ENCODE measurements at places on chromosomes 4 and X. TPM values are rescaled to one million over a fixed set of nuclear protein-coding genes. Genes with fewer than 3 reads are reported as not detected.

The IL13RA2 gene
- not detected for total RNA-seq

The LRP2BP gene
- 1.4 TPM for total RNA-seq

The GAGE12H gene
- not detected for total RNA-seq

The P2RY10 gene
- not detected for total RNA-seq

DNA sequence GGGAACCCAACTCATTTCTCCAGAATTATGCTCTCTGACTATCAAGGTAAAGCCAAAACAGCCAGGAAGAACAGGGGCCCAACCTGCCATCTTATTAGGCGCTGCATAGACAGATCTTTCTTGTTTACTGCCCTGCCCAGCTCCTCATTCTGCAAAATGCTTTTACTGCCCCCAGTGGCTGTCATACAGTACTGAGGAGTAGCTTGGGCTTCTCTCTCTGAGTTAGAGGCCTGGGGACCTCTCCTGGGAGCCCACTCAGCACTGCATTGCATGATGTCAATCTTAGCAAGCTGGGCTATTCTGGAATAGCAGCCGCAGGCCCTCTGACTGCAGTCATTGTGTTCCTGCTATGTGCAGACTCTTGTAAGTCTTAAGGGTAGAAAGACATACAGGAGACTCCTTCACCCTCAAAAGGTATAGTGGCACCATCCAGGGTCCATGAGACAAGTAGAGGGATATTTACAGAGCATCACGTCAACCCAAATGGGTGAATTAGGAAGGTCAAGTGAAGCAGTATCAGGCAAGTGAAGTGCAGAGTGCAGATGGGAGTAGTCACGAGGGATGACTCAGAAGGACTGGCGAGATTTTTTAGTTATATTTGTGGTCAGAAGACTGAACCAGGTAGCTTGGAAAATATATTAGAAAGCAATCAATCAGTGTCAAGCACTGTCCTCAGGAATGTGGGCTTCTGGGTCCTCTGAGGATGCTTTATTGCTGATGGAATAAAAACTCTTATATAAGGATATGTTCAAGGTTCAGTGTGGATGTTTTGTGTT, 294.1 kb upstream of the SFRP2 start:
- no peaks in the 10 kb centered on the region for H3K27me3 ChIP-seq
- H3K27ac ChIP-seq = no peak overlapping the region
- H3K4me1 ChIP-seq = no peaks in the 10 kb centered on the region
- no peak for DNase-seq
- H3K36me3 ChIP-seq = no peaks in the 10 kb centered on the region

DNA sequence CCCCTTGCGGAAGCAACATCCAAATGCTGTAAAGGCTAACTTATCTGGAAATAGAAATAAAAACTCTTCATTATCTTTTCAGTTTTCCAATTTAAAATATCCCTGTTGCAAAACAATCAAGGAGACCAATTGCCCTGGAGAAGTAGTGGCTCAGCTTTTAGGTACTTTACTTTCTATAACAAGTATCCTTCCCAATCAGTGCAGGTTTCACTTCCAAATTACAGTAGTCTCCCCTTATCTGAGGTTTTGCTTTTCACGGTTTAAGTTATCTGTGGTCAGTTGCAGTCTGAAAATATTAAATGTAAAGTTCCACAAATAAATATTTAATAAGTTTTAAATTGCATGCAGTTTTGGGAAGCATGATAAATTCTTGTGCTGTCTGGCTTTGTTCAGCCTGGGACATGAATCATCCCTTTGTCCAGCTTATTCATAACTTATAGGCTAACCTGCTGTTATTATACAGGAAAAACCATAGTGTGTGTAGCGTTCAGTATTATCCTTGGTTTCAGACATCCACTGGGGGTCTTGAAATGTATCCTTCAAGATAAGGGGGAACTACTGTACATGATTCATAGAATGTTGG, 973.1 kb upstream of the GRID2 start:
- H3K27ac ChIP-seq = no peak overlapping the region
- peaks cover under 1% of the 10 kb centered on the region for H3K4me1 ChIP-seq
- no peak for DNase-seq
- no peaks in the 10 kb centered on the region for H3K36me3 ChIP-seq
- no peaks in the 10 kb centered on the region for H3K27me3 ChIP-seq

DNA sequence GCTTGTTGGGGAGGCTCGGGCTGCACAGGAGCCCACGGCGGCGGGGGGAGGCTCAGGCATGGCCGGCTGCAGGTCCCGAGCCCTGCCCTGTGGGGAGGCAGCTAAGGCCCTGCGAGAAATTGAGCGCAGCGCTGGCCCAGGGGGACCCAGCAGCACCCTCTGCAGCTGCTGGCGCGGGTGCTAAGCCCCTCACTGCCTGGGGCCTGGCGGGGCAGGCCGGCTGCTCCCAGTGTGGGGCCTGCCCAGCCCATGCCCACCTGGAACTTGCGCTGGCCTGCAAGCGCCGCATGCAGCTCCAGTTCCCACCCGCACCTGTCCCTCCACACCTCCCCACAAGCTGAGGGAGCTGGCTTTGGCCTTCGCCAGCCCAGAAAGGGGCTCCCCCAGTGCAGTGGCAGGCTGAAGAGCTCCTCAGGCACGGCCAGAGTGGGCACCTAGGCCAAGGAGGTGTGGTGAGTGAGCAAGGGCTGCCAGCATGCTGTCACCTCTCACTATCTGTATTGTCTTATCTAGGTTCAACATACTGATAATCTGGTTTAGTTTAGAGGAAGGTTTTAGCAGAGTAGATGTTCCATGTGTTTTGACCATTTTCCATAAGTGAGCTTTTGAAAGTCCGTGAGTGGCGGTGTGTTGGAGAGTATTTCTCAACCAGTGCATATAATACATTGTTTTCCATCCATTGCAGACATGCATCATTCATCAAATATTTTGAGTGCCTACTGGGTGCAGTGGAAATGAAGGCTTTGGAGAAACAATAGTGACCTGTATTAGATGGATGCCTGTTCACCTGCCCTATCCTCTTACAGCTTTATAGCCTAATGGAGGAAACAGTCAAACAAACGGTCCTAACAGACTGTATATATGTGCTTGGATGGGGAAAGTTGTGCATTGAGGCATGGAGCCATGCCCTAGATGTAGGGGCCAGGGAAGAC, 13.1 kb downstream of the PI4K2B start:
- no peak overlapping the region for H3K4me3 ChIP-seq
- no peak for DNase-seq
- H3K27ac ChIP-seq = no peak overlapping the region
- H3K4me1 ChIP-seq = no peaks in the 10 kb centered on the region
- no peaks in the 10 kb centered on the region for H3K36me3 ChIP-seq
- no peaks in the 10 kb centered on the region for H3K27me3 ChIP-seq

DNA sequence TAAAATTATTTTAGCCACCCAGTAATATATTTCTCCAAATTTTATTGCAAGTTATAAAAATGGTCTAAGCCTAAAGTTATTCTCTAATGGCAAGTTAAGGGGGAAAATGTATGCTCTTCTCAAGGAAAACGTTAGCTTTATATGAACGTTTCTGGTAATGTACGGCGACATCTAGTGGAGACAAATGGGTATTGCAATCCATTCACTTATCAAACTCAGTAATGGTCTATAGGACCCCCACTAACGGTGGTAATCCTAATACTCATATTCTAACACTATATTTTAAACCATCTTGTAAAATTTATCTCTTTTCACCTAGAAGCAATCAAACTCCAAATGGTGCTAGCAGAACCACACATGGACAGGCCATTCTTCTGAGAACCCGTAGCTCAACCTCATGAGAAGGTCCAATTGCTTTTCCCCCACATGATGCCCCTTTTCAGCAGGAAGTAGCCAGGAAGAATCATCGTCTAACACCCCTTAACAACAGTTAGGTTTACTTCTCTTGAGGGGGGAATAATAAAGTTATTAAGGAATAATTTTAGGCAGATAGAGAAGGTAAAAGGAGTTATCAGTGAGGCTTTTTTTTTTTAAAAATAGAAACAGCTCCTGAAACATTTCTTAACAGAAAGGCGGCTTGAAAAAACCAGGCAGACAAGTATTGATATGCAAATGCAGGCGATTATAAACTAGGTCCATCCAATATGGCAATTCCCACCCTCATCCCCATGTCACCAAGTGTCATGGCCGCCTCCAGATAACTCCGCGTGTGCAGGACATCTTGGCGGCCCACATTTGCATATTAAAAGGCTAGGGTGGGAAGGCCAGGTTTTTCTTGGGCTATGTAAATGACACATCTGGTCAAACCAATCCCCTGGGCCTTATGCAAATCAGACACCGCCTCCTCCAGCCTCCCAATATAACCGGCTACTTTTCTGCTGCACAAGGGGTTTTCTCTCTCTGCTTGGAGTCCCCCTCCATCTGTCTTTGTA, 35.0 kb downstream of the NUDT11 start:
- no peak for DNase-seq
- H3K27ac ChIP-seq = no peak overlapping the region
- H3K27me3 ChIP-seq = no peaks in the 10 kb centered on the region
- no peaks in the 10 kb centered on the region for H3K4me1 ChIP-seq
- H3K4me3 ChIP-seq = no peak overlapping the region

GRCh38 chr4:16293210-16293838, 67.1 kb upstream of the TAPT1 start:
- no peak for DNase-seq
- H3K27ac ChIP-seq = no peak overlapping the region
- no peak overlapping the region for H3K4me3 ChIP-seq
- no peaks in the 10 kb centered on the region for H3K4me1 ChIP-seq

- no peak overlapping the region for H3K27ac ChIP-seq
- no peaks in the 10 kb centered on the region for H3K36me3 ChIP-seq
- no peaks in the 10 kb centered on the region for H3K4me1 ChIP-seq
- H3K4me3 ChIP-seq = no peak overlapping the region
Observed at GRCh38 chrX:152896450-152896849, 1.4 kb upstream of the ZNF185 start.

DNA sequence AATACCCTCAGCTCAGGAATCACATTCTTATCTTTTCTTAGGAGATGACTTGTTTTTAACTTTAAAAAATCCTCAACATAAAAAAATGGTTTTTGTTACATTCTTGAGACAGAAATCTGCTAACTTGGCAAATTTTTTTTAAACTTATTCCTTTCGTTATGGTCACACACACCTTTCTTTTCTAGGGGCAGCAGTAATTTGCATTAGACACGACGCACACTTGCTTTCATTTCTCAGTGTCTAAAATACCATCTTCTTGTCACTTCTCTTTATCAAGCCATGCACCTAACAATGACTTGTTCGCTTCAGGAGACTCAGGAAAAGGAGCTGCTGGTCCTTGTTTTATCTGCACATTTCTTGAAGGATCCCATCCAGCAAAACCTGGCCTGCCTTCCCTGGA, 112.6 kb upstream of the TBL1X start:
- peak overlapping the region; percentile 31 for H3K4me3 ChIP-seq
- peak overlapping the region; percentile 84 for H3K27ac ChIP-seq
- no peaks in the 10 kb centered on the region for H3K27me3 ChIP-seq
- H3K36me3 ChIP-seq = no peaks in the 10 kb centered on the region
- no peak for DNase-seq

DNA sequence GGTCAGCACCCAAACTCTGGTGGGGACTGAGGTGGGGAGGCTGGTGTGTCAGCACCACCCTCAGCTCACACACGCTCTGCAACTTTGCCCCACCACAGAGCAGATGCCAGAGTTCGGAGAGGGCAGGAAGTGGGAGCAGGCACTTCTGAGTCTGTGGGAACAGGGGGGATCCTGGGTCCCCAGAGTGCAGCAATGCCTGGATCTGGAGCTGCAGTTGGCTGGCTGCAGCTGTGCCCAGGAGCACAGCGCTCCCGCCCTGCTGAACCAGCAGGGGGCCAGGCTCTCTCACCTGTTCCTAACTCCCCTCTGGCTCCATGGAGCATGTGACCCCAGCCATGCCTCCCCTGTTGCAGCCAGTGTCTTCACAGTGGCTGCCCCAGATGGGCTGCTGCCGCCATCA, 252.4 kb downstream of the SPOCK3 start:
- no peak overlapping the region for H3K27ac ChIP-seq
- no peak for DNase-seq
- H3K36me3 ChIP-seq = no peaks in the 10 kb centered on the region

GRCh38 chr4:7159923-7160322, 32.4 kb upstream of the SORCS2 start:
- no peaks in the 10 kb centered on the region for H3K36me3 ChIP-seq
- no peak for DNase-seq
- H3K27me3 ChIP-seq = no peaks in the 10 kb centered on the region
- no peak overlapping the region for H3K27ac ChIP-seq

DNA sequence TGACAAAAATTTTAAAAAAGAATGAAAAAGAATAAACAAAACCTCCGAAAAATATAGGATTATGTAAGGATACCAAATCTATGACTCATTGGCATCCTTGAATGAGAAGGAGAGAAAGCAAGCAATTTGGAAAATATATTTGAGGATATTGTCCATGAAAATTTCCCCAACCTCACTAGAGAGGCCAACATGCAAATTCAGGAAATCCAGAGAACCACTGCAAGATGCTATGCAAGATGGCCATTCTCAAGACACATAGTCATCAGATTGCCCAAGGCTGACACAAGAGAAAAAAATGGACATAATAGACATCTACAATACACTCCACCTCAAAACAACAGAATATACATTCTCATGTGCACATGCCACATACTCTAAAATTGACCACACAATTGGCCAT, 135.9 kb upstream of the SPANXB1 start:
- no peak for DNase-seq
- H3K36me3 ChIP-seq = no peaks in the 10 kb centered on the region
- H3K4me1 ChIP-seq = no peaks in the 10 kb centered on the region
- H3K4me3 ChIP-seq = no peak overlapping the region

Data from heart left ventricle (tissue), 16 donors.